T-cell (primary cell): ENCODE measurements at places on chromosomes 6 and 20.

DNA sequence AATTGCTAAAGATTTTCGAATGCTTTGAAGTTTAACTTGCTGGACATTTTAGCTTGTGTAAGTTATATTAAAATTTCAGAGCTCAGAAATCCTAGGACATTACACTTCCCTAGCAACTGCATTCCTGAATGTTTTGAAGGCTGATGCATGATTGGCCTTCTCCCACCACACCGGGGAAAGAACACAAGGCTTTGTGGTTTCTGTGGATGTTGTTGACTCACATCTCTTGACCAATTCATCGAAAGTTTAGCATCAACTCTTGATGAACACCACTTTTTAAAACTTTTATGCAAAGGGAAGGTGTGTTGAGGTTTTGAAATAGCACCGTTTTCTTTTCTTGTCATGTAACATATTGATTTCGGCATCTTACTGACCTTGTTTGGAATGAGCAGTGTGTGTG, 81.1 kb downstream of the RIMS1 start:
- no peaks in the 10 kb centered on the region for H3K4me1 ChIP-seq
- no peaks in the 10 kb centered on the region for H3K36me3 ChIP-seq
- no peak for DNase-seq
- H3K4me3 ChIP-seq: no peak overlapping the region

- no peak overlapping the region for H3K27ac ChIP-seq
- no peak overlapping the region for H3K4me3 ChIP-seq
- no peaks in the 10 kb centered on the region for H3K36me3 ChIP-seq
- no peaks in the 10 kb centered on the region for H3K4me1 ChIP-seq
Observed at GRCh38 chr6:7933794-7934193, 23.2 kb upstream of the TXNDC5 start.

DNA sequence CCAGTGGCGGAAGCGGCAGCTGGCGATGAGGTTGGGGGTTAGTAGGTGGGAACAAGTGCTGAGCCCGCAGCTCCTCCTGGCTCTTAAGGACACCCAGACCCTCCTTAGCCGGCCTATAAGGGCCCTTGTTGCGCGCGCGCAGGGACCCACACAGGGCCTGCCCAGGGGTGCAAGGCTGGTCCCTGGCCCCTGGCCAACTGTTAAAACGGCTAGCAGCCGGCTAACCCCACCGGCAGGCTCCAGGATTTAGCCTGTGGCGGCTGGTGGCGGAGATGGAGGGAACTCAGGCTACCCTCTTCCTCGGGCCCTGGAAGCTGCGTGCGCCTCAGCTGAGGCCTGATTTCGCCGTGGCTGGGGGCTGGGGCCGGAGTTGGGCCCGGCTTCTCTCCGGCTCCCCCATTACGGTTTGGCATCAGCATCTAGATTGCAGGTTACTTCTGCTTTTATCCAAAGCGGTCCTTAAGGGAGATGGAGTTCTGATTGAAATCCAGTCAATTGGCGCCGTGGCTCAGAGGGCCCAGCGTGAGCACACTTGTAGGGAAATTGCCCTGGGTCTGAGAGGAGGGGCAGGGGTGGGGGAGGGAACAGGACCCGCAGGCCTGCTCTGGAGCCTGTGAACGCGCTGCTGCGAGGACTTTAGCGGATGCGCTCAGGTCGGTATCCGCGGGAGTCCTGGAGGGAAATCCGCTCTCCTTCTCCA, 36.9 kb upstream of the CCDC167 start:
- peaks cover 21% of the 10 kb centered on the region for H3K4me1 ChIP-seq
- DNase-seq: no peak
- peaks cover 21% of the 10 kb centered on the region for H3K27me3 ChIP-seq
- H3K36me3 ChIP-seq: no peaks in the 10 kb centered on the region

DNA sequence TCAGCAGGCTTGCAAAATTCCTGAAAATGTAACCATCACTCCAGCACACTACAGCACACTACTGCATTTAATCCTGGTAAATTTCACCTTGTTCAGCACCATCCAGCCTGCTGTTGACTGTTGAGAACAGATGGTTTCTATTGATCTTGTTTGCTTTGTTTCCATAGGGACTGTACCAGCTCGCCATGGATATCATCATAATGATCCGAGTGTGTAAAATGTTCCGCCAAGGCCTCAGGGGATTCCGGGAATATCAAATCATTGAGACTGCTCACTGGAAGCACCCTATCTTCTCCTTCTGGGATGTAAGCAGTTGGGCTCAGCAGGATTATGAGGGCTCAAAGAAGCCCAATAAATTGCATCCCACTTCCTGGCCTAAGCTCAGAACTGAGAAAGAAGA, 4.1 kb downstream of the CNBD2 start:
- DNase-seq: no peak
- H3K27me3 ChIP-seq: peaks cover 6% of the 10 kb centered on the region
- H3K4me3 ChIP-seq: no peak overlapping the region
- H3K36me3 ChIP-seq: no peaks in the 10 kb centered on the region

DNA sequence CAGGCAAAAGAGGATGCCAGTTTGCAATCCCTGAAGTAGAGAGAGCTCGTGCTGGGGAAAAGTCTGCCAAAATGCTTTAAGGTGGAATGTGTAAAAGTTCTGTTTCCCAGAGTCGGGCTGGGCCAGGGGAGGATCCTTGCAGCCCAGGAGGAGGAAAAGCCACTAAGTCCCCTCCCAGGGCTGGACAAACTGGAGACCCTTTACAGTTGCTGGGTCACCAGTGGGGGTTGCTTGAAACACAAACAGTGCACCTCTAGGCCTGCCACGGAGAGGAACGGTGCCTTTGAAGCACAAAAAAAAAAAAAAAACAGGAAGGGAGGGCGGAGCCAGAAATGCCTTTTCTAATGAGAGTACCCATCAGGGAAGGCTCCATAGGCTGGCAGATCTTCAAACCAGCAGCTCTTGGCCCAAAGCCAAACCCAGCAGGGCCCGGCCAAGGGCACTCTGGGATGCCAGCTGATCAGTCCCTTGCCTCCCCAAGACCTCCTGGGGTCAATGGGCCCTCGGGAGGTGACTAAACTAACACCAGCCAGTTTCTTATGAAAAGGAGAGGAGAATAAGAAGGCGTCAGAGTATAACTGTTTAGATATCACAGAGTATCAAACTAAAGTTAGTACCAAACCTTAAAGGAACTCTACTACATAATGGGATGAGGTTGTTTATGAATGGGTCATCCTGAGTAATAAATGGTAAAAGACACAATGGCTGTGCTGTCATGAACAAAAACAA, 23.7 kb downstream of the HLA-A start:
- H3K36me3 ChIP-seq: no peaks in the 10 kb centered on the region
- no peak overlapping the region for H3K4me3 ChIP-seq
- H3K27me3 ChIP-seq: no peaks in the 10 kb centered on the region

- peak; percentile 70 for DNase-seq
- H3K36me3 ChIP-seq: peaks cover 7% of the 10 kb centered on the region
- peaks cover 16% of the 10 kb centered on the region for H3K4me1 ChIP-seq
- H3K27me3 ChIP-seq: no peaks in the 10 kb centered on the region
- H3K27ac ChIP-seq: no peak overlapping the region
Observed at GRCh38 chr6:15491255-15491985, 171.4 kb downstream of the DTNBP1 start.

- H3K36me3 ChIP-seq: no peaks in the 10 kb centered on the region
- no peak overlapping the region for H3K27ac ChIP-seq
- H3K4me1 ChIP-seq: peaks cover 3% of the 10 kb centered on the region
- H3K4me3 ChIP-seq: no peak overlapping the region
Observed at GRCh38 chr6:3938715-3939367, 89.7 kb downstream of the FAM50B start.

GRCh38 chr6:109290143-109290931, 91.9 kb downstream of the CD164 start:
- H3K36me3 ChIP-seq: peaks cover 3% of the 10 kb centered on the region
- H3K27me3 ChIP-seq: no peaks in the 10 kb centered on the region
- H3K4me1 ChIP-seq: no peaks in the 10 kb centered on the region
- H3K4me3 ChIP-seq: no peak overlapping the region
- DNase-seq: no peak

DNA sequence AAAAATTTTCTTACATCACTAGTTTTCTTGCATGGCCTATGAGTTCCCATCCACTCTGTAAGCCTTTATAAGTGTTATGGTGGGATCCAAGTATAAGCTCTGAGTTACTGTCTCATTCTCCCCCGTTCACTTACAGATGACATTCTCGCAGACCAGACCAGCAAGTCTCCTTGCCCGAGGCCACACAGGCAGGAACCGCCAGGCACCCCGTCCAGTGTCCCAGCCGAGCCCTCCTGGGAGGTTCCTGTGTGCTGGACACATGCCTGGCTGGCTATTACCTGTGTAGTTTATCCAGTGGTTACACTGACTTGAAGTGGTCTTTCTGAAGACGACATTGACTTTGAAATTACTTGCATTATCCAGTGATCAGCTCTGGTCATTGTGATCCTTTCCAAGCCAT, 234.8 kb upstream of the QKI start:
- no peak overlapping the region for H3K4me3 ChIP-seq
- no peak overlapping the region for H3K27ac ChIP-seq

GRCh38 chr20:46333161-46333991, 25.1 kb upstream of the CDH22 start:
- DNase-seq: no peak
- peaks cover 4% of the 10 kb centered on the region for H3K27me3 ChIP-seq
- H3K4me3 ChIP-seq: no peak overlapping the region
- no peaks in the 10 kb centered on the region for H3K36me3 ChIP-seq
- H3K4me1 ChIP-seq: no peaks in the 10 kb centered on the region
- no peak overlapping the region for H3K27ac ChIP-seq

- H3K36me3 ChIP-seq: no peaks in the 10 kb centered on the region
- peak overlapping the region; percentile 92 for H3K4me3 ChIP-seq
- peak overlapping the region; percentile 99 for H3K27ac ChIP-seq
- DNase-seq: no peak
- H3K4me1 ChIP-seq: peaks cover 25% of the 10 kb centered on the region
Observed at GRCh38 chr6:116572162-116572561, 858 bp downstream of the RWDD1 start.

- no peak overlapping the region for H3K27ac ChIP-seq
- H3K4me3 ChIP-seq: no peak overlapping the region
- no peak for DNase-seq
- H3K27me3 ChIP-seq: no peaks in the 10 kb centered on the region
- no peaks in the 10 kb centered on the region for H3K36me3 ChIP-seq
- H3K4me1 ChIP-seq: no peaks in the 10 kb centered on the region
Observed at GRCh38 chr6:44203955-44204354, 12.8 kb upstream of the MYMX start.

DNA sequence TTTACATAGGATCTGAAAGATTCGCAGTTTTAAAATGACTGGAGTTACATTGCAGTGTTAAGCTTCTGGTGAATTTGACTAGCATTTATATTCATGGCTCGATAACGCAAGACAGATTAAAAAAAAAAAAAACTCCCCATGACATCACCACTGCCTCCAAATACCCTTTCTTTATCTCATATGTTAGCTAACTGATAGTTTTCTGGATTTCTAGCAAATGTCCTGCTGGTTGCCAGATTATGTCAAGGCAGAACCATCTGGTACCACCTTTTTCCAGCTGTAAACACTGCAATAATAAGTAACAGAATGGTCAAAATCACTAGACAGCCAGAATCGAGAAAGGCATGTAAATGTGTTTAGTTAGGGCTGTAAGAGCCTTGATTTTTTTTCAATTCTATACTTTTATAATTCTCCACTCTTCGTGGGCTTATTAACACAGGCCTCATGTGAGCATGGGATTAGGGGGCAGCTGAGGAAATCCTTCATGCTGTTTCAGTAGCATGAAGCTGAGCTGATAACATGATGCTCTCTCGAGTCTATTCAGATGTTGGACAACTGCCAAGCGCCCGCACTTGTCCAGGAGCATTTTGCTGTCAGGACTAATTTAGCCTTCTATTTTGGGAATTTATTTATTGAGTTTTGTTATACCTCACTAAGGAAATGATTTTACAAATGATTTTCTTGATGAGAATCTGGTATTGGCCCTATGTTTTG, 166.0 kb upstream of the SCGN start:
- H3K4me3 ChIP-seq: no peak overlapping the region
- no peak overlapping the region for H3K27ac ChIP-seq
- DNase-seq: no peak
- no peaks in the 10 kb centered on the region for H3K4me1 ChIP-seq

GRCh38 chr20:31676609-31676989, 38.9 kb downstream of the COX4I2 start:
- H3K36me3 ChIP-seq: peaks cover 7% of the 10 kb centered on the region
- no peak for DNase-seq
- H3K27me3 ChIP-seq: no peaks in the 10 kb centered on the region
- H3K4me1 ChIP-seq: peaks cover 43% of the 10 kb centered on the region
- peak overlapping the region; percentile 89 for H3K27ac ChIP-seq
- no peak overlapping the region for H3K4me3 ChIP-seq

DNA sequence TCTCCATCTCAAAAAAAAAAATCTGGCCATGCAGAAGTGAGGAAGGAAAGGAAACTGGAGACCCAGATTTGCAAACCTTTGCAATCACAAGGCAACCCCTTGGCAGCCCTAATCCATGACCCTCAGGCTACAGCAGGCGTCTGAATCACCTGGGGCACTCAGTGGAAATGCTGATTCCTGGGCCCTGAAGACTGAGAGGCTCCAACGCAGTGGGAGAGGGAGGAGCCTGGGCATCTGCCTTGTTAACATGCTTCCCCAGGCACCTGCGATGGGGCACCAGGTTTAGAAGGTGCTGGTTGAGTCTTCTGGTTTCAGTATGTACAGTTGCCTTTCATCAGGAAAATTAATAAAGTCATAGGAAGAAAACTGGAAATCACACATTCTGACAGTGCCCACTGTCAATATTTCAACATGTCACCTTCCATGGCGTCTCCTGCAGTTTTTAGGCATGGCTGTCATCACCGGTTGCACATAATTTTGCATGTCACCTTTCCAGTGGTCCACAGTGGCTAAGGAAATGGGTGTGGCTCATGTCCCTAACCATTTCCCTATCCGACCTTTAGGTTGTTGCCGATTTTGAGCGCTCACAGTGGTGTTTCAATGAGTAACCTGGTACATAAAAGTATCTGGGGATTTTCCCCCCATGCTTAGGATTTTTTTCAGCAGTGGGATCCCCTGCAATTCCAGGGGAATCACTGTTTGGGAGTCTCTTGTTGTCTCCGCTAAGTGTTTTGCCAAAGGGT, 56.9 kb downstream of the PREX1 start:
- H3K4me1 ChIP-seq: peaks cover 13% of the 10 kb centered on the region
- no peak for DNase-seq
- no peaks in the 10 kb centered on the region for H3K27me3 ChIP-seq

DNA sequence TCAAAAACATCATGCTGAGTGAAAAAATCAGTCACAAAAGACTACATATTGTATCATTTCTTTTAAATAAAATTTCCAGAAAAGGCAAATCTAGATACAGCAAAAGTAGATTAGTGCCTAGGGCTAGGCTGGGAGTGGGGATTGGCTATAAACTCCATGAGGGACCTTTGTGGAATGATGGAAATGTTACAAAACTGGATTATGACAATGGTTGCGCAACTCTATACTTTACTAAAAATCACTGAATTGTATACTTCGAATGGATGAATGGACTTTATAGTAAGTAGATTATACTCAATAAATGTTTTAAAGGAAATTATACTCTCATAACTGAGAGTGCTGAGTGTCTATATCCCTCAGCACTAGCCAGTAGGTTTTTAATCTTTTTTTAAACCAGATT, 4.3 kb downstream of the HMGN3 start:
- DNase-seq: no peak
- H3K27ac ChIP-seq: no peak overlapping the region
- H3K4me1 ChIP-seq: peaks cover 4% of the 10 kb centered on the region
- no peaks in the 10 kb centered on the region for H3K36me3 ChIP-seq
- H3K4me3 ChIP-seq: no peak overlapping the region
- no peaks in the 10 kb centered on the region for H3K27me3 ChIP-seq
